ENCODE measurements at places on chromosomes 16 and 17.

- DNase-seq = peak; percentile 52
Observed at GRCh38 chr16:11396241-11397048, 51.2 kb downstream of the RMI2 start.

DNA sequence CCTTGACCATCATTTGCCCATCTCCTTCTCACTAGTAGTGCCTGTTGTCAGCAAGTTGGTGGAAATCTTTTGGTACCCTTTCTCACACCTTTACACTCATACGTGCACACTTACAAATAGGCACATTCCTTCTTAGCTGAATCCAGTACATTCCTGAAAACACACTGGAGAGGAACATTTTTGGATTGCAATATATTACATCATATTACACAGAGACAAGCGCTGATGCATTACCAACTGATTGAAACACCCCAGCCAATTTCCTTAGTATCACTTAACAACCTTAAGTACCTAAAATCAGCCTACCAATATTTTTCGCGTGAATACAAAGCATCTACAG lies 64.1 kb downstream of the PLCG2 start:
- no peak for DNase-seq

- no peak for DNase-seq
Observed at GRCh38 chr17:50575581-50576210, 15.2 kb downstream of the CACNA1G start.

DNA sequence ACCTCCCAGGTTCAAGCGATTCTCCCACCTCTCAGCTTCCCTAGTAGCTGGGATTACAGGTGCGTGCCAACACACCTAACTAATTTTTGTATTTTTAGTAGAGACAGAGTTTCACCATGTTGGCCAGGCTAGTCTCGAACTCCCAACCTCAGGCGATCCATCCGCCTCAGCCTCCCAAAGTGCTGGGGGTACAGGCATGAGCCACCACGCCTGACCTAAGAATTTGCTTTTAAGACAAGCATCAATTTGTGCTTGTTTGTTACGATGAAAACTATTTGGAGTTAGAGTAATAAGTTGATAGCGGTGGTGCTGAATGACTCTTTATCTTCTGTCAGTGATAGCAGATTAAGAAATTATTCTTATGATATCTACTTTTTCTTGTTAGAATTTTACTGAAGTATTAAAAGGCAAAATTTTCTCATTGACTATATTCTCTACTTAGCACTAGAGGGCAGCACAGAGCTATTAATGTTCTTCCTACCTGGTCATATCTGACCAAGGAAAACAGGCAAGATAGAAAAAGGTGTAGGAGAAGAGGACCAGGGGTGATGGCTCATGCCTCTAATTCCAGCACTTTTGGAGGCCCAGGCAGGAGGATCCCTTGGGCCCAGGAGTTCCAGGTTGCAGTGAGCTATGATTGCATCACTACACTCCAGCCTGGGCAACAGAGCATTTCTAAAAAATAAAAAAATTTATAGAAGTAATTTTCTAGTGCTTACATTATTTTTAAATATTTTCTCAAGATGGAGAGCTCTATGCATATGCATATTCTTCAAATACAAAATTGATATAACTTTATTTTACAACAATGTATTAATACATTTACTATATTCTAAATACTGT lies 24.5 kb downstream of the STXBP4 start:
- DNase-seq = no peak

DNA sequence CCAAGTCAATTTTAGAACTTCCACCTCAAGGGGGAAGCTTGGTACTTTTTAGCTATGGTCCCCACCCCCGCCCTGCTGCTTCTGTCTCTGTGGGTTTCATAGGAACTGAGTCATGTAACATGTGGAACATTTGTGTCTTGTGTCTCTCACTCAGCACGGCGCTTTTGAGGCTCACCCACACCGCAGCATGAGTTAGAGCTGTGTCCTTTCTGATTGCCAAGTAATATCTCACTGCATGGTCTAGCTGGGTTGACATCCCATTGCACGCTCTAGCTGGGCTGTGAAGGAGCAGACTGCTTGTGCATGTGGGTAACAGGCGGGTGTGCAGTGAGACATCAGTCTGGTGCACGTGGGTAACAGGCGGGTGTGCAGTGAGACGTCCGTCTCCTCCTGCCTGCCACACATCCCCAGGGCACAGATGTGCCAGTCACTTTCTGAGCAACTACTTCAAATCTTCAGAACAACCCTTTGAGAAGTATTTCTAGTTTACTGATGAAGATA lies 26.4 kb upstream of the SLC7A5 start:
- peak; percentile 3 for DNase-seq

DNA sequence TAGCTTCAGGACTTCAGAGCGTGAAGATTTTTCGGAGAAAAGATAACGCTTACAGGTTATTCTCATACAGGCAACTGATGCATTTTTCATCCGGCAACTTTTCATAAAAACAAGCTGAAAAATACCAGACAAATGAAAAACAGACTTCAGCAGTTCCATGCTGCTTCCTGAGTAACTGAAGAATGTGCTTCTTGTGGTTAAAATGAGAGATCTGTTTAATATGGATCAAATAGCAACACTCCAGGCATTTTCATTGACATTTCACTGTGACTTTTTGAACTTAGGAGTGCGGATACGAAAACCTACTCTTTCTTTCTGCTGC lies 705 bp upstream of the PITPNC1 start:
- no peak for DNase-seq
